Calu3 (cell line): ENCODE measurements at places on chromosomes 7 and 10.

GRCh38 chr10:92692080-92692671 is 2.4 kb downstream of the HHEX start:
- DNase-seq = no peak
- no peaks in the 10 kb centered on the region for H3K27me3 ChIP-seq
- peaks cover 6% of the 10 kb centered on the region for H3K4me1 ChIP-seq
- peak overlapping the region; percentile 98 for H3K4me3 ChIP-seq

DNA sequence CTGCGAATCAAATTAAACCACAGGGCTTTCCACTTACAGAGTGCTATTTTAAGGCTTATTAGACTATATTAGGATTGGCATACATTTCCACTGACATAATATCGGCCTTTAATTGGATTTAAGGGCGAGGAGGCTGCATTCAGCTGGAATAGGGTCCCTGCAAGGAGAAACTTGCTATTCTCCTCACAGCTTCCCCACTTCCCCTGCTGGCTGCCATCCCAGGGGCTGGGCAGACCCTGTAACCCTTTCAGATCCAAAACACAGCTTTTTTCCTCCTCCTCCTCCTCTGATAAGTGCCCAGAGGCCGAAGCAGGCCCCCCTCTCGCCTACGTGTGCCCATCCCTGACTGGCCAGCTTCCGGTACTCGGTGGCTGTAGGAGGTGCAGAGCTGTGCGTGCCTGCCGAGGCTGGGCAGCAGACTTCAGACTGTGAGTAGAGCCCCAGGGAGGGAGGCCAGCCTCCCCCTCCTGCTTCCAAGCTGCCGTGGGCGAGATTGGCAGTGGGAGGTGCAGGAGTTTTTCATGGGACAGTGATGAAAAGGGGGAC is 224.2 kb downstream of the PLXNA4 start:
- H3K36me3 ChIP-seq = no peaks in the 10 kb centered on the region
- H3K27ac ChIP-seq = no peak overlapping the region
- peaks cover 98% of the 10 kb centered on the region for H3K27me3 ChIP-seq
- DNase-seq = no peak
- no peaks in the 10 kb centered on the region for H3K4me1 ChIP-seq

DNA sequence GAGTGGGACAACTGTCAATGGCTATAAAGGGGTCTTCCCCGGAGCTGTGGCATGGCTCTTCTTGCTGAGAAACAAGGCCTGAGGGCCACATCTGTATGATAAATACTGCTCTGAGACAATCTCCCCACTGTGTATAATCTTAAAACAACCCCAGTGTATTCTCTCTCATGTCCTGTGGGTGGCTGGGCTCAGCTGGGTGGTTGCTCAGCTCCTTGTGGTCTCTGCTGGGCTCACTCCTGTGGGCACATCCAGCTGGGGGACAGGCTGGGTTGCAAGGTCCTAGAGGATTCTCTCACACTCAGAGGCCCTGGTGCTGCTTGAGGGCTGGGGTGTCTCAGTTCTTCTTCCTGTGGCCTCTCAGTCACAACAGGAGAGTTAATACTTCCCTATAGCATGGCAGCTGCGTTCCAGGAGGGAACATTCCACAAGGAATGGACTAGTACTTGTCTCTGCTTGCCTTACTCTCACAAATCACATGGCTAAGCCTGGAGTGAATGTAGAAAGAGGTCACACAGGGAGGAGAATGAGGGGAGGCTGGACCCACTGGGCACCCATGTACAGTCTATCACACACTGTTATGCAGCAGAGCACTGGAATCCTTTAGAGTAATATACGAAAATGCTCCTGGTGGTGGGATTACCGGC is 4.5 kb upstream of the EEPD1 start:
- DNase-seq = no peak
- no peak overlapping the region for H3K4me3 ChIP-seq
- peaks cover 16% of the 10 kb centered on the region for H3K36me3 ChIP-seq
- H3K4me1 ChIP-seq = peaks cover 25% of the 10 kb centered on the region
- H3K27me3 ChIP-seq = no peaks in the 10 kb centered on the region

DNA sequence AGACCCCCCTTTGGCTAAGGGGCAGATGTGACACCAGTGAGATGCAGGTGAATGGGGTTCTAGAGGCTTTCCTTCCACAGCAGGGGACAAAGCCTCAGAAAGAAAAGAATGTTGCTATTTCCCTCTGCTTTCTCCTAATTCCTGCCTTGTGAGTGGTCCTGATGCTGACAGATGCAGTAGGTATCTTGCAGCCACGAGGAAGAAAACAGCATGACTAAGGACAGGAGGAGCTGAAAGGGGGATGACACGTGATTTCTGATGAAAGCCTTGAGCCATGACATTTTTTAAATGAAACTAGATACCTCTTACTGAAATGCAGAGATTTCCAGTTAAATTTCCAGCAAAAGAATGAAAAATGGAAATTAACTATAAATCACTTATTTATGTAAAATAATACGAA is 92.4 kb downstream of the C1GALT1 start:
- DNase-seq = no peak
- H3K4me1 ChIP-seq = peaks cover 14% of the 10 kb centered on the region
- no peaks in the 10 kb centered on the region for H3K27me3 ChIP-seq
- H3K27ac ChIP-seq = no peak overlapping the region
